ENCODE measurements at places on chromosomes 3 and 15.

DNA sequence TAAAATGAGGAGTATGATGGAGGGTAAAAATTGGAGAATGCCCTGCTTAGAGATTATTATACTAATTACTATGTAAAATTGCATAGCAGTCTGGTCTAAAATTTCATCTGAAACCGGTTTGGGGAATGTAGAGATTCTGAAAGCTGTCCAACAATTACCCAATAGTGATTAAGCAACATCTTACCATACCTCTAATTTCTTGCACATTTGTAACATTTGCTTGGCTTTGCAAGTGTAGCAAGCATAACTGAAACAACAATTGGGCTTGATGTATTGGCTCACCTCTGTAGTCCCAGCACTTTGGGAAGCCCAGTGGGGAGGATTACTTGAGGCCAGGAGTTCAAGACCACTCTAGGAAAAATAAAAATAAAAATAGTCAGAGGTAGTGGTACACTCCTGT is 17.4 kb downstream of the AADACL2 start:
- DNase-seq, result no peak

- DNase-seq, result no peak
Measured at GRCh38 chr3:102181175-102181920, 253.5 kb upstream of the ZPLD1 start.

- no peak for DNase-seq
Measured at GRCh38 chr3:113536627-113537101, 4.3 kb downstream of the SIDT1 start.

DNA sequence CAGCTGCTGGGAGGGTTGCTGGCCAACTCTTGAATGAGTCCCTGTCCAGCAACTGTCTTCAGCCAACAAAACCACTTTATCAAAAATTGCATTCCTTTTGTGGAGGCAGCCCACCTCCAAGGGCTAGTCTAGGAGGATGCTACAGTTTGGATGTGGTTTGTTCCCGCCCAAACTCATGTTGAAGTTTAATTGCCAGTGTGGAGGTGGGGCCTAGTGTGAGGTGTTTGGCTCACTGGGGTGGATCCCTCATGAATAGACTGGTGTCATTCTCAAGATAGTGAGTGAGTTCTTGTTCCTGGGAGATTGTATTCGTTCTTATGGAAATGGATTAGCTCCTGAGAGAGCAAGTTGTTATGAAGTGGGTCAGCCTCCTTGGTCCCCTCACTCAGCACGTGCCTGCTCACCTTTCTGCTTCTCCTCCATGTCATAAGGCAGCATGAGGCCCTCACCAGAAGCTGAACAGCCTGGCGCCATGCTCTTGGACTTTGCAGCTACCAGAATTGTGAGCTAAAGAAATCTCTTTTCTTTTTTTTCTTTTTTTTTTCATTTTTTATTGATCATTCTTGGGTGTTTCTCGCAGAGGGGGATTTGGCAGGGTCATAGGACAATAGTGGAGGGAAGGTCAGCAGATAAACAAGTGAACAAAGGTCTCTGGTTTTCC is 4.2 kb upstream of the RFC4 start:
- DNase-seq, result no peak

DNA sequence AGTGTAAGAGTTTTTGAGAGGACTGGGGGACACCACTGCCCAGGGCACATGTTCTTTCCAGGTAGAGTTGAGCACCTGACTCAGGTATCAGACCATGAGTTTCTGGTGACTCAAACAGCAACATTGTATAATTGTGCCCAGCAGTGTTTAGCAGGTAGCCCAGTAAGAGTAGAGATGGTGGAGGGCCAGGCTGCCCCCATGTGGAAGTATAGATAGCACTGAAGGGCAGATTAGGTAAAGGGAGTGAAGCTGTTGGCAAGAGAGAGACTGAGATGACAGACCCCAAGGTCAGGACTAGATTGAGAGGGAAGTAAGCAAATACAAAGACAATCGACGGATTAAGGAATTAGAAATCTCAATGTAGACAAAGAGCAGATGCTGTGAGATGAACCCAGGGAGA is 74.6 kb downstream of the TRIM42 start:
- no peak for DNase-seq

DNA sequence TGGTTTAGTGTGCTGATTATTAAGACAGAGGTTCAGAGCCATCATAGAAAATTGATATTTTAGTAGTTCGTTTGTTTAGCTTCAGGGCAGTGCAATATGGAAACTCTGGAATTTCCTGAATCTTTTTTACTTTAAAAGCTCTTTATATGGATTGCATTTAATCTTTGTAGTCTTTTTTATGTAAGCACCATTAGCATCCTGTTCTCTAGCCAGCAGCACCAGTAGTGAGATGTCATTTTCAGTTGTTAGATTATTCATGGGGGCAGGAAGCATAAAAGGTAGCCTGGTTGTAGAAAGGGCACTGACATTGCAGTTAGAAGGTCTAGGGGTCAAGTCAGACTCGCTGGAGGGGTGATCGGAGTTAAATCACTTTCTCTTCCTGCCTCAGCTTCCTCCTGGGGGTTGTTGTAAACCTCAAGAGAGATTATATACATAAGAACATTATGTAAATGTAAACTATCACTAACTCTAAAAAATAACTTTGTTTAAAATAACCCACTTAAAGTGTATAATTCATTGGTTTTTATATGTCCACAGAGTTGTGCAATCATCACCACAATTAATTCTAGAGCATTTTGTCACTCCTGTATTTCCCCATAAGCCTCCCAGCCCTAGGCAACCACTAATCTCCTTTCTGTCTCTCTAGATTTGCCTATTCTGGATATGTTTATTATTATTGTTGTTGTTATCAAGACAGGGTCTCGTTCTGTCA is 31.4 kb upstream of the ITPKA start:
- DNase-seq, result no peak

GRCh38 chr3:141553055-141553454 is 66.2 kb downstream of the RASA2 start:
- DNase-seq, result no peak

- no peak for DNase-seq
Measured at GRCh38 chr3:54604495-54604894, 323.4 kb downstream of the LRTM1 start.

DNA sequence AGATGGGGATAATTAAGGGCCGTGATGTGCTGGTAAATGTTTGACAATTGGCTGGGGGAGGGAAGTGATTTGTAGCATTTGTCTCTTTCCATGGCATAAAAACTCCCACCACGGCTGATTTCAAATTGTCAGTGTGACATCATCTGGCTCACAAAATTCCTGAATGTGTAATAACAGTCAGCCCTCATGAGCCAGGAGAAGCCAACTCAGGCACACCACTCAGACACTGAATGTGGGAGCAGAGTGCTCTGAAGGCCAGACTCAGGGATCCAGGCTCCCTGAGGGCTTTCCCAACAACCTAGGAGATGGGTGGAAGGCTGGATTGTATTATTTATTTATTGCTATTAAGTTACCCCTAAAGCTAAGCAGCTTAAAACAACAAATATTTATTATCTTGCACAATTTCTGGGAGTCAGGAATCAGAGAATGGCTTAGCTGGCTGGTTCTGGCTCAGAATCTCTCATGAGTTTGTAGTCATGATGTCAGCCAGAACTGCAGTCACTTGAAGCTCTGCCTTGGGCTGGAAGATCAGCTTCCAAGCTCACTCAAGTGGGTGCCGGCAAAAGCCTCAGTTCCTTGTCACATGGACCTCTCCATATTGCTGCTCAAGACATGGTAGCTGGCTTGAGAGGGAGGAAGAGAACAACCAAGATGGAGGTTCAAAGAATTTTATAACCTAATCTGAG is 6.5 kb upstream of the CPEB1 start:
- DNase-seq, result no peak

- DNase-seq, result no peak
Measured at GRCh38 chr3:129536374-129536667, 6.7 kb upstream of the H1-8 start.

DNA sequence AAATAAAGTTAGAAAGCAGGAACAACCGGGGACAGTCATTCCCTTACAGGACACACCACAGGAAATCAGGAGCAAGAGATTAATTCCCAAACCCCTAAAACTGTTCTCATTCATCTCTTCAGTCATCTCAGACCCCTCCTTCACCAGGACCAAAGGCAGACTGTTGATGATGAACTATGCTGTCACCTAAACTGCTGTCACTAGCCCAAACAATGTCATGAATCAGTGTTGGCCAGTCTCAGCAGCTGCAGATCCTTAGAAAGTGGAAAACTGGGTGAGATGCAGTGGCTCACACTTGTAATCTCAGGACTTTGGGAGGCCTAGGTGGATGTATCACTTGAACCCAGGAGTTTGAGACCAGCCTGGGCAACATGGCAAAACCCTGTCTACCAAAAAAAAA is 909.6 kb downstream of the ROBO1 start:
- no peak for DNase-seq

- DNase-seq, result no peak
Measured at GRCh38 chr3:76888856-76889255, 151.0 kb upstream of the ROBO2 start.

GRCh38 chr3:79018671-79019136 is 749.1 kb downstream of the ROBO1 start:
- DNase-seq, result no peak

DNA sequence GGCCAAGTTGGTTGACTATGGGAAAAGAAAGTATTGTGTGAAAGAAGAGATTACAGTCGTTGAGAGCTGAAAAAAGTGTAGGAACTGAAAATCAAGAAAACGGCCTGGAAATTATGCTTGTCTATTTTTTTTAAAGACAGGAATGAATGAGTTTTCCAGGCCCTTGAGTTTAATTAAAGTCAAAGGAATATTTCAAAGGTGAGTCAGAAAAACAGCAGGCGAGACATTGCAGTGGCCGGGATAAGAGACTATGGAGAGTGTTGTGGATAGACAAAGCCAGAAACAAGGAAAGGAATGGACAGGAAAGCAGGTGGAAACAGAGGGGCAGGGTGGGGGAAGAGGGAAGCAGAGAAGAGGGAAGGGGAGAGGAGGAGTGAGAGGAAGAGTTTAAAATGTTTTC is 275.1 kb upstream of the LRTM1 start:
- DNase-seq, result no peak

GRCh38 chr3:111592143-111592542 is 3.0 kb downstream of the ZBED2 start:
- no peak for DNase-seq

- no peak for DNase-seq
Measured at GRCh38 chr3:45981346-45982074, 14.1 kb downstream of the FYCO1 start.

DNA sequence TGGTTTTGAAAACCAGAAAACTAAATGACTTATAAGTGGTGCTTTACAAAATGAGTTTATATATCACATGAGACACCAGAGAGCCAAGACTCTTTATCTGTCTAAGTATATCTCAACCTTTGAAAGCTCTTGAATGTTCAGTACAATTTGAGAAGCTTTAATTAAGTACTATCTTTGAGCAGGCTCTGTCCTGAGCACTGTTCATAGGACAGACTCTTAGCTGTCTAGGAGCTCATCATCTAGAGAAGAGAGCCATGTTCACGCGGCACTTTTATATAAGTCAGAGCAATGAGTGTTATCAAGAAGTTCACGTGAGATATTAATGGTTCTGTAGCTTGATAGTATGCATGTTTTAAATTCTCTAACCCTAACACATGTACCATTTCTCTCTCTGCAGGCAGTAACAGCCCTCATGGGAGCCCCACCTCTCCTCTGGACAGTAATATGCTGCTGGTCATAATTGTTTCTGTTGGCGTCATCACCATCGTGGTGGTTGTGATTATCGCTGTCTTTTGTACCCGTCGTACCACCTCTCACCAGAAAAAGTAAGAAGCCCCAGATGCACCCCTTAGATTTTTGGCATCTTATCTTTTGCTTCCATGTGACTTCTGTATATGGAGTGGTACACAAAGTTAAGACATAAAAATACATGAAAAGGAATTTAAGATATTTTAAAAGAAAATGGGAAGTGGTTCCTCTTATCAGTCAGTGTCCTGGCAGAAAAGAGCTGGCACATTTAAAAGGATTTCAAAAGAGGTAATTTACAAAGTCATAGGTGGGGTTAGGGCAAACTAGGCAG is 86.0 kb downstream of the HCN4 start:
- DNase-seq, result no peak

DNA sequence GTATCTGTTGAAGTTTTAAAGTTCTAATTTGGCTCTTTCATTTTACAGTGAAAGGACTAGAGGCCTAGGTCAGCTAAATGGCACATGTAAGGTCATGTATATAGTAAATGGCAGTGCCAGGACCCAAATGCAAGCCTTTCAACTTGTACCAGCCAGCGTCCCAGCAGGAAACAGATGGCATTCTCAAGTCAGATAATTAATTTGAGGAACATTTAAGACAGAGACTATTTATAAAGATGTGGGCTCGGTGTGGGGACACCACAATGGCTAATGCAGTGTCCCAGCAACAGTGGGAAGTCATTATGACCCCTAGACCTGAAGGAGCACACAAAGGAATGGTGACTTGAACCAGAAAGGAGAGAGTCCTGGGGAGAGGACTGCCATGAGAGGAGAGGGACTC is 6.1 kb downstream of the MINDY4B start:
- DNase-seq, result no peak

DNA sequence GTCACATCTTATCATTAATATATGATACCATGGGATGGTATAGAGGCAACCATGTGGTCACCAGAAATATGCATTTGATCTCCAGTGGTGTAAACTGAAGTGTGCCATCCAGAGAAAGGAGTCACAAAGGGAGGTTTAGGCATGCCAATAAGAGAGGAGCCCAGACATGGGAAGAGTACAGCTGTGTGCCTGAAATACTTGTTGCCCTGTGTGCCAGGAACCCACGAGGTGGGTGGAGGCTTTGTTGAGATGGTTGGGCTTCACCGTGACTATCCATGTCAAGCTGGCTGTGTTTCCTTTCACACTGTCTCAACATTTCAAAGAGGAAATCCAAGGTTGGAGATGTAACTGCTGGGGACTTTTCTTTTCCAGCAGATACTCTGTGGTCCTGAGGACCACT is 43.5 kb downstream of the CACNA2D3 start:
- DNase-seq, result no peak

GRCh38 chr3:184717399-184717983 is 5.6 kb upstream of the MAGEF1 start:
- DNase-seq, result no peak

GRCh38 chr3:159829539-159830227 is 159.0 kb upstream of the IL12A start:
- DNase-seq, result no peak

DNA sequence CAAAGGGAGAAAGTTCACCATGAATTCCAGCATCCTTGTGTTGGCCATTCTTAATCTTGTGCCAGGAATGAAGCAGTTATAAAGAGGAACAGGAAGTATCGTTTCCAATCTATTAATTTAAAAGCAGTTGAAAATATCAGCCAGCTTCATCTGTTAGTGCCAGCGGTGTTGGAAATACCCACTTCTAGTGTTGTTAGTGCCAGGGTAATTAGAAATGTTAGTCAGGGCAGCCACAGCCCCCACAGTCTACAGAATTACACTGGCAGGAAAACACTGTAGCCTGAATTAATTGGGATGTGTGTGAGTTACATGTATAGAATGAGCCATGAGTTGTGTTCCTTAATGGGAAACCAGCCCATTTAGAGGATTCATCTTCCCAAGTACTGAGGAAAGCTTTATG is 127.8 kb downstream of the GHSR start:
- no peak for DNase-seq

GRCh38 chr15:67914537-67915460 is 75.0 kb upstream of the RNU6-1 start:
- no peak for DNase-seq

- no peak for DNase-seq
Measured at GRCh38 chr3:161333696-161334095, 37.6 kb downstream of the SPTSSB start.

GRCh38 chr15:75723847-75724660 is 11.4 kb upstream of the CSPG4 start:
- DNase-seq, result no peak

Measured in activated CD8-positive, alpha-beta memory T cell treated with anti-CD3 and anti-CD28 coated beads for 1 hour (primary cell).